ENCODE measurements at places on chromosomes 1 and 21.

GRCh38 chr1:63428815-63429214, 61.4 kb downstream of the ALG6 start:
- DNase-seq: no peak

DNA sequence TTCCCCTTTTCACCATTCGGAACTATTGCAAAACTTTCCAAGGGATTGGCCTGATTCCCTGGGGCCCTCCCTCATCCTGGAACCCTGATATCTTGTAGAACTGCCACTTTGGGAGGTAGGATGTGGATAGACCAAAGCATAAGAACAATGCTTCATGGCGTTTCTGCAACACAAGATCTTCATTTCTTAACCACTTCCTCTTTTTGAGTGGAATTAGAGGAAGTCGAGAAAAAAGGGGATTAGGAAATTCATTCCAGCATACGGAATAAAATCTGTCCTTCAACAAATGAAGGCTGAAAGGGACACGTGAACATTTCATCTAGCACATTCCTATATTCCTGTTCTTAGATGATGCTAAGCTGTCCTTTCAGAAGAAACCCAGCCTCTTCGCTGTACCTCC, 149.3 kb downstream of the HUNK start:
- DNase-seq: no peak

GRCh38 chr1:209675565-209676154, 448 bp downstream of the G0S2 start:
- DNase-seq: no peak

DNA sequence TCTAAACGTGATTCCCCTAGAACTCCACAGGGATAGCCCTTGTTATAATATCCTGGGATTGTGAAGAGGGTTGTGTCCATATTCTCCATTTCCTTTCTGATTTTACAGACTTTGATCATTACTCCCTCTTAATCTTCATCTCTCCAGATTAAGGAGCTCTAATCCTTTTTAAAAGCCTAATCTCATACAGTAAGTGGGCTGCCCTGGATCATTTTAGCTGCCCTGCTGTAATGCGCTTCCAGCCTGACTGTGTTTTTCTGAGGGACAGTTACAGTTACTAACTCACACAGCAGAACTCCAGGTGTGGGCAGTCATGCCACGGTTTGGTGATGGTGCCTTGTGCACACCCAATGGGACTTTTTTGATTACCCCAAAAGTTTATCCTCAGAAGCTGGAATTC, 33.5 kb downstream of the PROX1 start:
- no peak for DNase-seq

- DNase-seq: no peak
These were observed 15.5 kb downstream of the CD101 start for GRCh38 chr1:117017062-117017461.

GRCh38 chr1:7550981-7551380, 220.1 kb upstream of the VAMP3 start:
- DNase-seq: no peak

DNA sequence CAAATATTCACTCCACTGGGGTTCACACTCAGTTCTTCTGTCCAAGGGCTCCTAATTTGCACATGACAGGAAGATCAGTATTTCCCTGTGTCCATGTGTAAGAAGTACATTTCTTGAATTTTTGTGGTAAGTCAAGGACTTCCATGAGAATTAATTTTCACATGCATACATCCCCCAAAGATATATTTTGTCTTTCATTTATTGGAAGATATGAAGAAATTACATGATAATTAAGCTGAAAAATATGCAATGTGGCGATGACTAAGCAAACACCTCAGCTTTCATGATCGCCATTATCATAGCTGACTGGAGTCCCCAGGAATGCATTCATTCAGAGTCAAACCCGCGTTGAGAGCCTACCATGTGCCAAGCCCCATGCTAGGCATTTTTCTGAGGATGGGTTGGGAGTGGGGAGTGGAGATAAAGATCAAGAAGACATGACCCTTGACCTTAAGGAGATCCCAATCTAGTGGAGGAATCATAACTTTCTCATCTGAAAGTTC, 104.6 kb upstream of the F3 start:
- DNase-seq: peak; percentile 99

DNA sequence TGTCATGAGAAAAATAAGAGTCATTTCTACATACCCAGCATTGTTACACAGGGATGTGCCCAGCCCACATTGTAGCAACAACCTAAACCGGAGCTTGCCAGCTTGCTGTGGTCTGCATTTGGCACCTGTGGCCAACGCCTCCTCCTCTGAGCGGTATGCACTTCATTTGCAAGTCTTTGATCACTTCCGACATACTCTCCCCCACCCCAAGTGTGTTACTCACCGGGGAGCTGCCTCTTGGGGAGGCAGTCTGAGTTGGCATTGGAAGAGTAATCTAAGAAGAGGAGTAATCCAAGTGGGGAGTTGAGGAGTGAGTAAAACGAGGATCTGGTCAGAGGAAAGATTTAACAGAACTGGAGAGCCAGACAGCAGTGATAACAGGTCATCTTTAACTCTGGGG, 3.8 kb downstream of the BCL9 start:
- DNase-seq: no peak

- DNase-seq: no peak
These were observed 59.7 kb downstream of the MIER1 start for GRCh38 chr1:66984491-66984890.

- DNase-seq: no peak
These were observed 428.4 kb upstream of the B3GALT2 start for GRCh38 chr1:193614817-193615216.

DNA sequence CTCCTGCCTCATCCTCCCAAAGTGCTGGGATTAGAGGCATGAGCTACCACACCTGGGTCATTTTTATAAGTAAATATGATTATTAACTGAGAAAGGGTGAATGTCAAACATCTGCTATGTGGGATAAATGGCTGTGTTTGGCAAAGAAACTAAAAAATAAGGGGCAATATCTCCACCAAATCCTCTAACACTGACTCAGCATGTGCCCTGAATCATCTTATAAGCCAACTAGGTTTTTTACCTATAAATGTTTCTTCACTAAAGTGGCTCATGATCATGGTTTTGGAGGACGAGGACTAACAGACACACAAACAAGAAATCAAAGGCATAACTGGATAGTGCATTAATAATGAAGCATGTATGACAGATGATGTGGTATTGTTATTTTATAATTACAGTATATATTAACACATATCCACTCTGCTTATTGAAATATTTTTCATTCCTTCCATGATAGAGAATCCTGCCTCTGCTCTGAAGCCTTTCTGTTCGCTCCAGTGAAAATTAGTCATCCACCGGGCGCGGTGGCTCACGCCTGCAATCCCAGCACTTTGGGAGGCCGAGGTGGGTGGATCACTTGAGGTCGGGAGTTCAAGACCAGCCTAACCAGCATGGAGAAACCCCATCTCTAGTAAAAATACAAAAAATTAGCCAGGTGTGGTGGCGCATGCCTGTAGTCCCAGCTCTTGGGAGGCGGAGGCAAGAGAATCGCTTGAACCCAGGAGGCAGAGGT, 11.7 kb upstream of the ARHGAP29 start:
- DNase-seq: no peak

DNA sequence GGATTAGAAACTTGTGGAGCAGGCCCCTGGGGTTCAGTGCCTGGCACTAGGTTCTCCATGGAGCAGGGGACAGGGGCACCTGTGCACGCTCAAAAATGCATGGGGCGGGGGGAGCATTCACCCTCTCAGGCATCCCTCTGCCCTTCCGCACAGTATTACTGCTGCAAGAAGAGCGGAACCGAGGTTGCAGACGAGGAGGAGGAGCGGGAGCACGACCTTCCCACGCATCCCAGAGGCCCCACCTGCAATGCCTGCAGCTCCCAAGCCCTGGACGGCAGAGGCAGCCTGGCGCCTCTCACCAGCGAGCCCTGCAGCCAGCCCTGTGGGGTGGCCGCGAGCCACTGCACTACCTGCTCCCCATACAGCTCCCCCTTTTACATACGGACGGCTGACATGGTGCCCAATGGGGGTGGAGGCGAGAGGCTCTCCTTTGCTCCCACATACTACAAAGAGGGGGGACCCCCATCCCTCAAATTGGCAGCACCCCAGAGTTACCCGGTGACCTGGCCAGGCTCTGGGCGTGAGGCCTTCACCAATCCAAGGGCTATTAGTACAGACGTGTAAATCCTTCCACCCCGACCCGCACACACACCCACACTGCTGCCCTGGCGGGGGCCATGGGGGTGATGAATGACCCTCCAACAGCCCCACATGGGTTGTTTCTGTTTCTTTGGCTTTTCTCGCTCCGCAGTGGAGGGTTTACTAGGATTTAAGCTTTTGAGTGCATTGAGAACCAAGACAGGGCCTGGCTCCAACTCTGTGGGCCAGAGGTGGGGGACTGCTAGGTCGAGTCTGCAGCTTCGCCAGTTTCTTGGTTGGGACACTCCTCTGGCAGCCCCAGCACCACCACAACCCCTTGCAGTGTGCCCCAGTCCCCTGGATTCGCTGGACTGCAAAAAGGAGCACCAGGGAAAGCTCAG, 63.7 kb downstream of the TOR1AIP2 start:
- no peak for DNase-seq

GRCh38 chr1:40076895-40077312, 20.1 kb downstream of the PPT1 start:
- DNase-seq: peak; percentile 90

GRCh38 chr21:41715649-41716281, 51.1 kb downstream of the RIPK4 start:
- no peak for DNase-seq

GRCh38 chr1:93723110-93723509, 41.5 kb upstream of the BCAR3 start:
- no peak for DNase-seq

DNA sequence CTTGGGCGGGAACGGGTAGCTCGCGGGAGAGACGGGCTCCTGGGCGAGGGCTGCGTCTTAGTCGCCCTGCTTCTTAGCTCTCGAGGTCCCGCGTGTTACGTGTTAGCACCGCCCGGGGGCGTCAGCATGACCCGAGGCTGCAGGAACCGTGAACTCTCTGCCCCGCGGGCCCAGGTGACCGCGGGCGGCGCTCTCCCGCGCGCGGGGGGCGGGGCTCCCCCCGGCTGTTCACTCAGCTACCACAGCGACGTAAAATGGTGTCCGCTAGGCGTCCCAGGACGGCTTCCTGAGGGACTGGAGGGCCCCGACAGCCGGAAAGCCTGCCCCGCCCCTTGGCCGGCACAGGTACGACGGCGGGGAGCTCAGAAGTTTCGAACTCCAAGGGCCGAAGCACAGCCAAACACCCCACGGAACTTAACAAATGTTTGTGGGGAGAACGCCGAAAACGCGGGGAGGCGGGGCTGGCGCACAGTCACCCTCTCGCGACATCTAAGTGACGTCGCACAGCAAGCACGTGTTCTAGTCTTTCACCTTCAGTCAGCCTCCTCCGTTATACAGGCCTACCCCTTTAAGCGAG, 780 bp upstream of the RBM15 start:
- no peak for DNase-seq

GRCh38 chr1:9246841-9247785, 12.5 kb downstream of the H6PD start:
- no peak for DNase-seq

- no peak for DNase-seq
These were observed 24.8 kb downstream of the S100A6 start for GRCh38 chr1:153510984-153511410.

DNA sequence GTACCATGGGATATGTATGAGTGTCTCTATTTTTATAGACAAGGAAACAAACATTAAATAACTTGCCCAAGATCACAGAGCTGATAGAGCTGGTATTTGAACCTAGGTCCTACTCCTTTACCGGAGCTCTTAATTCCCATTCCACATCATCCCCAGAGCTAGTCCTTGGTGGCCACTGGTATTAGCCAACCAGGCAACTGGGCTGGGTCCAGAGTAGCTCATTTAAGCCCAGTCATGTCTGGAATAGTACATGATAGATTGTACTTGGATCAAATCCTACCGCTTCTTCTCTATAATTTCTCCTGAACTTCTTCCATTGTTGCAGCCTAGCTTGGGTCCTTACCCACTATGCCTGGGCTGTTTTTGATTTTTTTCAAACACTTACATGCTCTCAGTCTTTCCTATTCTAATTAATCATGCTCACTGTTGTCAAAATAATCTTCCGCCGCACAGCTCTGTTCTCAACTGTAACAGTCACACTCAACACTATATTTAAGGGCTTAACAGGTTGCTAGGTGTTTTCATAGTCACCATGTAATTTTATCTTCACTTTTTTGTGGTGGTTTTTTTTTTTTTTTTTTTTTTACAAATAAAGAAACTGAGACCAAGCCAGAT, 80.2 kb downstream of the COLGALT2 start:
- no peak for DNase-seq

DNA sequence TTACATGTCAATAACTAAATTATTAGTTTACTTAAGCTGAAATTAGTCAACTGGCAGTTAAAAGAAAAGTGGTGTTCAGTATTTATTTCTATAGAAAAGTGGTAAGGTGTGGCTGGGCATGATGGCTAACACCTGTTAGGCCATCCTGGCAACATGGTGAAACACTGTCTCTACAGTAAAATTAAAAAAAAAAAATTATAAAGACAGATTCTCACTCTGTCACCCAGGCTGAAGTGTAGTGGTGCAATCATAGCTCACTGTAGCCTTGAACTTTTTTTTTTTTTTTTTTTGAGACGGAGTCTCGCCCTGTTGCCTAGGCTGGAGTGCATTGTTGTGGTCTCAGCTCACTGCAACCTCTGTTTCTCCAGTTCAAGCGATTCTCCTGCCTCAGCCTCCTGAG, 32.9 kb downstream of the WNT4 start:
- no peak for DNase-seq

- DNase-seq: no peak
These were observed 11.9 kb downstream of the ALX3 start for GRCh38 chr1:110058591-110058990.

- no peak for DNase-seq
These were observed 11.2 kb upstream of the OR2B11 start for GRCh38 chr1:247469141-247469535.

DNA sequence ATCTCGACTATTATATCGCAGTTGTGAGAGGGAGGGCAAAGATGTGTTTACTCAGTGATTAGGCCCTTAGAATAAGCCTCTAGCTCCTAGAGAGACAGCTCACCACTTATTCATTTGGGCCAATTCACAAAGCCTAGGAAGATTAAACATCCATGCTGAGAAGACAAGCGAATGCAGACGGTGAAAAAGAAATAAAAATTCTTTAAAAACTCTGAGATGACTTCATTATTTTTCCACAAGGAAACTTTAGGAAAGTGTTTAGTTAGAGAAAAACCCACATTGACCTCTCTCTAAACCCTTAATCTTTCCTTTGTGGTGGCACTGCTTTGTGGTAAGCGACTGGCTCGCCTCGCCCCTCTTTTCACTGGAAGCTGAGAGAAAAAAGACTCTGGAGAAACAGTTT, 146.8 kb upstream of the DMRTA2 start:
- DNase-seq: no peak

DNA sequence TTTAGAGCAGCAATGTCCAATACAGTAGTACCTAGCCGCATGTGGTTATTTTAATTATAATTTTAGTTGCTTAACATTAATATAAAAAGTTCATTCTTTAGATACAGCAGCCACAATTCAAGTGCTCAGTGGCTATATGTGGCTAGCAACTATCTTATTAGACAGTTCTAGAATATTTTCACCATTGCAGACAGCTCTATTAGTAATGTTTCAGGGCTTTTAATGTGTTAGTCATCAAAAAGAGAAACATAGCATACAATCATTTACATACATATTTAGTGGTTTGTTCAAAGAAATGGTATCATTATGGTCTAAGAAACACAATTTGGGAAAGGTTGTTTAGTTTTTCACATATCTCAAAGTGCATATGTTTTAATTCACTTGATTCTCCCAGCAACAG, 66.6 kb upstream of the DYNLT5 start:
- no peak for DNase-seq

GRCh38 chr1:182385885-182386853, 5.4 kb downstream of the GLUL start:
- DNase-seq: no peak

GRCh38 chr1:10737651-10738050, 58.8 kb downstream of the CASZ1 start:
- DNase-seq: no peak

Data from HS-5 (cell line).